ENCODE measurements at places on chromosomes 2 and 18.

DNA sequence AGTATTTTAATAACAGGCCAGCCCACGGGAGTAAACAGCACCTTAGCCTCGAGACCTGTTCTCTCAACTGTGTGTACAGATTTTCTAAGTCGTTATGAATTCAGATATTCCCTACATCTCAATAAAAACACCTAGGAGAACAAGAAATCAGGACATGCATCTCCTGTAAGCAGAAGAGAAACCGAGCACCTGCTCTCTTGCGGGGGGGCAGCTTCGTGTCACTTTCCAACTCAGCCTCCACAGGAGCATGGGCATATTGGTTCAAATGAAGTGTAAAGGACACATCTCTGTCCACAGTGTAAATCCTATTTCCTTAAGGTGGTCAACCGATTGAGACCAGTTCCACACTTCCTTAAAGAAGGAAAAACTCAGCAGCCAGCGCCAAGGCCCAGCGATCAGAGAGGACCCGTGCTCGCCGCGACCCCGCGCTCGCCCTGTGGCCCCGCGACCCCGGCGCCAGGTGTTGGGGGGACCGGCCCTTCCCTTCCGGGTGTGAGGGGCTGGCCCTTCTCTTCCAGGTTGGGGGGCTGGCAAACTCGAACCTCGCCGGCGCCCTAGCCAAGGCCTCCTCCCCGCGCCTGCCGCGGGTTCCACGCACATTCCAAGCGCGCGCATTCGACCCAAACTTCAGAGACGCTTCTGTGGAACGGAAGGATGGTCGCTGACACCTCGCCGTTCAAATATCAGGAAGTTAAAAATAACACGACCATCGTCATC is 652 bp downstream of the SH3YL1 start:
- DNase-seq: no peak

DNA sequence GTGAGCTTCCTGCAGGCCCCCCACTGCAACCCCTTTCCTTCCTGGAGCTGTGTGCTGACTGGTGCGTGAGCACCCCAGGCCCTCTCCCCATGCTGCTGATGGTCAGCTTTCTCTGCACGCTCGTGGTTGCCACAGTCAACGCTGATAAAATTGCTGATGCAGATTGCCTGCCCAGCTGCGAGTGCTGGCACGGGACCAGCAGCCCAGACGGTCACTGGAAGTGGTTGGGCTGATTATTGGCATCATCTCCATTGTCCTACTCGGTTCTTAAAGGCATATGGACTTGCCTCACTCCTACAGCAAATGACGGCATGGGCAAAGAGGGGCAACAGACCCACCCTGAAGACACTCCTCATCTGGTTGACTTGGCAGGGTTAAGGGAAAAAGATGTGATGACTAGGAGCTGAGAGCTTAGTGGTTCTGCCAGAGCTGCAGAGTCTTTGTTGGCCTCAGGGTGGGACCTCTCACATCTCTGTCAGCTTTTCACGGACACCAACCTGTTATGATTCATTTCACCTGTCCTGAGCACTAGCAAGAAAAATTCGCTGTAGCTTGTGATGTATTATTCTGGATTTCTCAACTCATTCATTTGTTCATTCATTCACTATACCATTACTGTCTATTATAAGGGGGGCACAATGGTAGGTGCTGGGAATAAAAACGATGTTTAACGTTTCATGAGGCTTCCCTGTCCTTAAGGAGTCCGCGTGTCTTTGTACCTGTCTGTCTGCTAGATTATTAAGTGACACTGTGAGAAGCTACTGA is 38.4 kb downstream of the PAX8 start:
- peak; percentile 92 for DNase-seq

DNA sequence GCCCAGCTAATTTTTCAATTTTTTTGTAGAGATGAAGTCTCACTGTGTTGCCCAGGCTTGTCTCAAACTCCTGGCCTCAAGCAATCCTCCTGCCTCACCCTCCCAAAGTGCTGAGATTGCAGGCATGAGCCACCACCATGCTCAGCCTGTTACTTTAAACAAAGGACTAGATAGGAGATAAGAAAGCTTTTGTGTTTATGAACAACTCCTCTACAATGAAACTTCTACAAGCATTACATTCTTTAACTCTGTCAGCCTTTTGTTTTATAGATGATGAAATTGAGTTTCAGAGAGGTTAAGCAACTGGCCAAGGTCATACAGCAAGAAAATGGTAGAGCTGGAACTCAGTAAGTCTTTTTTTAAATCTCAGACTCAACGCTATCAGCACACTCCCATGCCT is 22.7 kb downstream of the ALPK2 start:
- no peak for DNase-seq

DNA sequence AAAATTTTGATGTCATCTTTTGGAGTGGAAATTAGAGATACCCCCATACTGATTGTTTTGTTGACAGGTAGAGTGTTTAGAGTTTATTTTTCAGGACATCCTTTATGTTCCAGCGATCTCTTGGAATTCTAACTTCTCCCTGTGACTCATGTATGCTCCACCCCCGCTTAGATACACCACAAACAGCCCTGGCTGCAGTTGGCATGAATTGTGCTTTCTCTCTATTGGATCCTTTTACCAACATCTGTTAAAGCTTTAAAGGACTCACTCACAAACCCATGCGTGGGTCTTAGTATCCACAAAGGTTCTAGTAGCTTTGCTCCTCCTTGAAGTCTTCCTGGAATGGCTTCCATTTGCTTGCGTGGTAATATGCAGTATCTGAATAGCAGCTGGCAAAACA is 409.5 kb upstream of the POU3F3 start:
- no peak for DNase-seq

DNA sequence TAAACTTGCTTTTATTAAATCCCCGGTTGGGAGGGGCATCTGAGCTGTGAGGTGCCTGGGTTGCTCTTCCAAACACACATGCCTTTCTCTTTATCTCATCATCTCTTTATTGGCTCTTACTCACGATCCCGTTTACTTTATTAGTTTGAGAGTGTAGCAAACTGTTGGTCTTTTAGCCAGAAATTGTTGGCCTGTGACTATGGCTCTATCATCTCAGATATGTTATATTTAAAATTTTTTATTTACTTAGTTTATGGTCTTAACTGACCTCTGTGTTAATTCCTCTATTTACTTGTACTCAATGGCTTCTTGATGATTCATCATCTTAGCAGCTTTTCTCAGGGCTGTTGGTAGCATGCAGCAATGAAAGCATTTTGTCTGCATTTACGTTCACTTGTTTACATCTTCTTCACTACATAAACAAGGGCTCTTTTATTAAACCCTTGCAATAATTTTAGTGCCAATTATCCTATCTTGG is 408.4 kb downstream of the HRH4 start:
- no peak for DNase-seq

GRCh38 chr2:14634489-14635390 is 2.2 kb downstream of the LRATD1 start:
- DNase-seq: peak; percentile 66

DNA sequence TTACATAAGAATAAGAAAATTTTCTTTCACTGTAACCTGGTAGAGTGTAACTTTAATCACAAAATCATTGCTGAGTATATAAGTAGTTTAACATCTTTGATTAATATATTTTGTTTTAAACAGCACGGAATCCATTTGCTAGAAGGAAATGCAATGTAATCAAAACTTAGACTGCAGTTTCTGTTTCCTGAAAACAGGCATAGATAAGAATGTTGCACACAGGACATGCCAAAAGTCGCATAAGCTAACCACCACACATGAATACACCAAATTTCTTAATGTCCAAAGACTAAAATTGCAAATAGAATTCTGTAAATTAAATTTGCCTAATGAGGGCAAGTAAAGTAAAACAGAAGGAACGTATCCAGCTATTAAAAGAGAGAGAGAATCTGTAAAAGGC is 51.0 kb upstream of the SERPINB2 start:
- no peak for DNase-seq

GRCh38 chr2:44135771-44136170 is 32.9 kb upstream of the PPM1B start:
- DNase-seq: no peak

GRCh38 chr2:158509928-158510797 is 53.4 kb downstream of the PKP4 start:
- DNase-seq: no peak

All from RPMI8226 (cell line).